ENCODE measurements at places on chromosomes 4 and X. TPM values are rescaled to one million over a fixed set of nuclear protein-coding genes. Genes with fewer than 3 reads are reported as not detected.

Gene DSPP
- 0.03 TPM for polyA plus RNA-seq

GRCh38 chr4:94285666-94286065 lies 57.0 kb downstream of the HPGDS start:
- no peak for DNase-seq

DNA sequence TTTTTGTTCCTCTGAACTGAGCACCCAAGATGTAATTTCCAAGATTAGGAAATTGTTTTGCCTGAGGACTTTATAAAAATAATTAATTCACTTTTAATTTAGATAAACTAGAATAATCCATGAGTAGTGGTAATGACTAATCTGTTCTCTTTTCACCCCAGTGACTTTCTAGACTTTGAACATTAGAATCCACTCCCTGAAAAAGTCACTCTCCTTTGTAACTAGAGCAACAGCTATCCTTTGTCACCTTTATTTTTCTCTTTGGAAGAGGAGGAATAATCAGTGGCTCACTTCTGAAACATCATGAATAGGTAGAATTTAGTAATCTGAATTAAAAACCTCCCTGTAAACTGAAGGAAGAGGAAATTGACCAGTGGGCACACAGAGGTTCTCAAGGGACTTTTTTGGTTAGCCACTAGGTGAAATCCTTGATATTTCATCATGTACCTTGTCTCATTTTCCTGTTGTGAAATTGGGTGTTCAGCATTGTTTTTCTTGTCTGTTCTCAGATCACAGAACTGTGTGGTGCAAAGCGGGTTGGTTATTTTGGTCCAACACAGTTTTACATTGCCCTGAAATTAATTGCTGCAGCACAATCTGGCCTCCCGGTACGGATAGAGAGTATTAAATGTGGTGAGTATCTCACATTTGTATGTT lies 59.4 kb downstream of the REPS2 start:
- no peak for DNase-seq

GRCh38 chrX:56798339-56798711 lies 69.3 kb downstream of the NBDY start:
- no peak for DNase-seq

Gene NIPAL1
- polyA plus RNA-seq = 10.9 TPM

GRCh38 chrX:41718481-41719235 lies 5.3 kb upstream of the GPR82 start:
- no peak for DNase-seq

Gene PAGE1
- not detected for polyA plus RNA-seq

DNA sequence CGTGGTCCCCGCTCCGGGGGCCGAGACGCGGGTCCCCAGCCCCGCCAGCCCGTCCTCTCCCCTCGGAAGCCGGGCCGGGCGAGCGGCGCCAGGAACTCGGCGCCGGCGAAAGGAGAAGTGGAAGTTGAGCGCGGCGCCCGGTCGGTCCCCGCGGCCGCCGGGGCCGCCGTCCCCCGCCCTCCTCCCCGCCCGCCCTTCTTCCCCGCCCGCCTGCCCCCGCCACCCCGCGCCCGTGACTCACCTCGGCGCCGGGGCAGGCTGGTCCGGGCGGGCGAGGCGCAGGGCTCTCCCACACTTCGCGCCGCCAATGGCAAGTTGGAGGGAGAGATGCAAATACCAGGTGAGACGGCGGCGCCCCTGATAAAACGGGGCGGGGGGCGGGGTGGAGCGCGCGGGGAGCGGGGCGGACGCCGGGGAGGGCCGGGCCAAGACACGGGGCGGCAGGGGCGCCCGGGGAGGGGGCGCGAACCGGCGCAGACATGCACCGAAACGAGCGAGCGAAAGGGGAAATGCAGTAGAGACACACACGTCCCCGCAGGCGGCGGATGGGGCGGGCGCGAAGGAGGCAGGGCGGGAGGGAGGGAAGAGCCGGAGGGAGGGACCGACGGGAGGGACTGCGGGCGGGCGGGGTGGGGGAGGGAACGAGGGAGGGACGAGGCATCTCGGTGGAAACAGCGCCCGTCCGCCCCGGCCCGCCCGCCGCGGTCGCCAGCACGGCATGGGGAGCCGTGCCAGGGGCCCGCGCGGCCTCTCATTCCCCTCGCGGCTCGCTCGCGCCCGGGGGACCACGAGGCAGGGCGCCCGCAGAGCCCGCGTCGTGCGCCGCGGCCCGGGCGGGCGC lies at the start of gene ELF4:
Gene ELF4, minus strand, starts transcription at position 119 of the 841 bp plus-strand sequence. CDS start 29,167 bp downstream, outside the sequence.
- no peak for DNase-seq

GRCh38 chr4:156685308-156685707 lies 286.3 kb downstream of the PDGFC start:
- no peak for DNase-seq

Gene RHOXF2
- 0.62 TPM for polyA plus RNA-seq

Gene PRRG3
- polyA plus RNA-seq = 7.0 TPM

DNA sequence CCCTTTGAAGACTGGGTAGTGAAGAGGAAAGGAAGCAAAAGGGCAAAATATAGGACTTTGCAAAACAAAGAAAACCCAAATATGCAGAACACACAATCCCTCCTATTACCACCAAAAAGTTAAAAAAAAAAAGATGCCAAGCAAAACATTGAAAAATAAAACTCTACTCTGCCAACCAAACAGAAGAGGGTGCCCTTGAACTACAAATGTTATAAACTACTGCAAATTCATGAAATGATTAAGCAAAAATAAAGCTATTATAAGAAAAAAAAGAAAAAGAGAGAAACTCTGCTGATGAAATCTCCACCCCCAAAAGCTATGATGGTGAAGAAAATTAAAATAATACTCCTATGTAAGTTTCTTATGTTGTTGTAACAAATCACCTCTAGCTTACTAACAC lies 168.5 kb upstream of the STK26 start:
- DNase-seq = no peak

DNA sequence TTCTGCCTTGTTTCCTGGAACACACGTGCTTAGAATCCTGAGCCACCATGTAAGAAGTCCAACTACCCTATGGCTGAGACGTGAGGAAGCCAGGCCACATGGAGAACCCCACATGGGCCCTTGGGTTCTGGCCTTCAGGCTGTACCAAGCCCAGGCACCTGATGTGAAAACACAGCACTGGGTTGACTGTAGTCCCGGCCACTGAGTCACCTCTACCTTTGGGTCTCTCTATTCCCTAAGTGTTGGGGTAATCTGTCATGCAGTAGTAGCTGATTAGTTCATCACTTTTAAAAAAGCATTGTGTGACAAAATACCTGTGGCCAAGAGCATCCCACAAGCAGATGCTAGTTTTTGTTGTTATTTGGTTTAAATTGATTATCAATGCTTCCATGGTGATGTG lies 24.3 kb downstream of the CFAP97 start:
- no peak for DNase-seq

GRCh38 chrX:132413459-132413858 lies 75.4 kb downstream of the MBNL3 start:
- DNase-seq = no peak

Gene HSFX1
- 1.9 TPM for polyA plus RNA-seq

GRCh38 chr4:36337665-36338185 lies 56.3 kb downstream of the DTHD1 start:
- no peak for DNase-seq

DNA sequence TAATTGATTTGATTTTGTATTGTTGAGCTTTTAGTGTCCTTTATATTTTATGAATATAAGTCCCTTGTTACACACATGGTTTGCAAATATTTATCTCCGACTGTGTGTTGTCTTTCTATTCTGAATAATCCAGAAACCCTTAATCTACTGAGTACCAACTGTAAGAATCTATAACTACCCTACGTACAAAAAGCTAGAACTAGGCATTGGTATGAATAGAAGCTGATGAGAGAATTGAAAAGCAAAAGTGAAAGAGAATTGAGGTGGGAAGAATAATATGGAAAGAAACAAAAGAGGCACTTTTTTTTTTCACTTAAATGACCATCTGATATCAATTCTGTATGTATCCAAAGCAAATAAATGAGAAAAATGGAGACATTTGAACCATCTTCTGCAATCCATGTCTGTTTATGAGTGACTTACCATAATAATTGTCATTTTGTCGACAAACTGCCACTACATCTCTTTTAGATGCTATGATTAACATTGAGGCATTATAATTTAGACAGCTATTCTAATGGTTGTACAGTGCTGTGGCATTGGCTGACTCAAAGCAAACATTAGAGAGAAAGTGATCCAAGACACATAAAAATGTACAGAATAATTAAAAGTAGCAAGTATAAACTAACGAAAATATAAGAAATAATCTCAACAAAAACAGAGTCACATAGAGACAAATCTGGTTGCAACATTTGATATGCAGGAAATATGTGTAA lies 1516.6 kb upstream of the AGA start:
- DNase-seq = no peak

DNA sequence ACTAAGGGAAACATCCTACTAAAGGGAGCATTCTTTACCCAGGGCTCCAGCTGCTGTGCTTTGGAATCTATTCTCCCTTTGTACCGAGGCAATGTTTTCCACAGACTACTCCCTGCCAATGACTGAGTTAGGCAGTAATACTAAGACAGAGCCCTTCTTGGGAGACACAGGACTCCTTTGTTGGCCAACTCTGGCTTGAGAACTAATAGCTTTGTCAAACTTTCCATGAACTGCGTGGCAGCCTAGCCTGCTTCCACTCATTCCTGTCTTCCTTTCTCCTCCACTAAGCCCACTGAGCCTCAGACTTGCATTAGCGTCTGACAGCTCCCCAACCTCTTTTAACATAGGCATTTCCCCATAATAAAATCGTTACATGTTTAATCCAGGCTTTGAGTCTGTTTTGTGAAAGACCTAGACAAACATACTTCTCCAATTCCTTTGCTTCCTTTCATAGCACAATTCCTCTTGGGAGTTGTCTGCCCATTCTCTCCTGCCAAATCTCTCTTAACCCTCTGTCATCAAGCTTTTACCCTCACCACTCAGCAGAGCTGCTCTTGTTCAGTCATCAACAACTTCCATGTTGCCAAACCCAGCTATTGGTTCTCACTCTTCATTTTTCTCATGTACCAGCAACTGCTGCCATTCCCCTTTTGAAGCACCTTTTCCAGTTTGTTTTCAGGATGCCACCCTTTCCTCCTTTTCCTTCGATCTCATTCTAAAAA lies 300.3 kb upstream of the IGFBP7 start:
- no peak for DNase-seq

- no peak for DNase-seq
These were observed 96.4 kb upstream of the C1GALT1C1 start for GRCh38 chrX:120726294-120726693.

DNA sequence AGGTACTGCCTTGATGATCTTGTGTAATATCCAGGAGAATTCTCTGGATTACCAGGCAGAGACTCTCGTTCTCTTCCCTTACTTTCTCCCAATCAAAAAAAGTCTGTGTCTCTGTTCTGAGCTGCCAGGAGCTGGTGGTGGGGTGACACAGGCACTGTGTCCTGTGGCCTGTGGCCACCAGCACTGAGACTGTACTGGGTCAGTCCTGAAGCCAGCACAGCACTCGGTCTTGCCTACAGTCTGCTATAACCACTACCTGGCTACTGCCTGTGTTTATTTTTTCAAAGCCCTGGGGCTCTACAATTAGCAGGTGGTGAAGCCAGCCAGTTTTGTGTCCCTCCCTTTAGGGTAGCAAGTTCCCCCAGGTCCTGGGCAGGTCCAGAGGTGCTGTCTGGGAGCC lies 331.1 kb upstream of the MAGEB18 start:
- no peak for DNase-seq

DNA sequence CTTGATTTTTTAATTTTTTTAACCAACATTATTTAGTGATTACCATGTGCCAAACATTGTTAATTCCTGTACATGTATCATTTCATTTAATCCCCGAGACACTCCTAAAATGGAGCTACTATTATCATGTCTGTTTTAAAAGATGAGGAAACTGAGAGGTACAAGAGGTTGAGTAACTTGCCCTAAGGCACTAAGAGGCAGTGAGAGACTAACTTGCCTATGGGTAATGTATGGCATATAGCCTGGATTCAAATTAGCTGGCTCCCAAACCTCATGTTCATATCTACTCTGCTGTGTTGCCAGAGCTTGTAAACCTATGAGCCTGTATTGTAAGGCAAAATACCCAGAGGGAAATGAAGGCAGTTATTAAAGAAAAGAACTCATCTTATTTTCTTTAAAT lies 443.6 kb downstream of the IL15 start:
- DNase-seq = no peak

- DNase-seq = no peak
These were observed 9.5 kb downstream of the UBQLN2 start for GRCh38 chrX:56572975-56573374.

DNA sequence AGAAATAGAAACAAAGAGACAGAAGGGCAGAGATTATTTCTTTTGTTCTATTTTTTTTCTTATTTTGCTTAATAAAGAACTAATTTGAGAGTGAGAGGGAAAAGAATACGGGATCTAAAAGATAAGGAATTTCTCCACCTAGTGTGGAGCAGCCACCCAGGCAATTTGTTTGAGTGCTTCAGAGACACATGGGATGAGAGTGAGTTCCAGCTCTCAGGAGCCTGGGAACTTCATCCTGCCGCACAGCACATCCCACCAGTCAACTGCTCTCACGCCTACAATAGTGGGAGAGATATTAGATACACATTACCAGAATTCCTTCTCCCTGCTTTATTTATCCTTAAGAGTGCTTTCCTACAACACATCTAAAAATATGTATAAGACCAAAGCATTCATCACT lies 946.4 kb downstream of the PDHA2 start:
- DNase-seq = no peak

DNA sequence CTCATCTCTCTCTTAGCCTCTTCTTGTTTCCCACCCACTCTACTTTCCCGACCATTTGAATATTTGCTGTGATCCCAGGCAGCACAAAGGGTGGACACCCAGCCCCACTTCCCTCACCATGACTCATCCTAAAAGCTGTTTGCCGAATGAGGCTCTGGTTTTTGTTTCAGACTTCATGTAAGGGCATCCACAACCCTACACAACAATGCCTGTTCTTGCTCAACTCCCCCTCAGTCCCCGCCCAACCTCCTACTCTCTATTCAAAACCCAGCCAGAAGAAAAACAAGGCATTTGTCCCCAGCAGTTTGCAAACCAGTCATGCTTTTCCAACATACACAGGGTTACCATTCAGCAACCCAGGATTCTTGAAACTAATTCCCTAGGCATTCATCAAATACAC lies 516.5 kb upstream of the CNKSR2 start:
- no peak for DNase-seq

Gene SMIM10L2A
- 10.4 TPM for polyA plus RNA-seq

DNA sequence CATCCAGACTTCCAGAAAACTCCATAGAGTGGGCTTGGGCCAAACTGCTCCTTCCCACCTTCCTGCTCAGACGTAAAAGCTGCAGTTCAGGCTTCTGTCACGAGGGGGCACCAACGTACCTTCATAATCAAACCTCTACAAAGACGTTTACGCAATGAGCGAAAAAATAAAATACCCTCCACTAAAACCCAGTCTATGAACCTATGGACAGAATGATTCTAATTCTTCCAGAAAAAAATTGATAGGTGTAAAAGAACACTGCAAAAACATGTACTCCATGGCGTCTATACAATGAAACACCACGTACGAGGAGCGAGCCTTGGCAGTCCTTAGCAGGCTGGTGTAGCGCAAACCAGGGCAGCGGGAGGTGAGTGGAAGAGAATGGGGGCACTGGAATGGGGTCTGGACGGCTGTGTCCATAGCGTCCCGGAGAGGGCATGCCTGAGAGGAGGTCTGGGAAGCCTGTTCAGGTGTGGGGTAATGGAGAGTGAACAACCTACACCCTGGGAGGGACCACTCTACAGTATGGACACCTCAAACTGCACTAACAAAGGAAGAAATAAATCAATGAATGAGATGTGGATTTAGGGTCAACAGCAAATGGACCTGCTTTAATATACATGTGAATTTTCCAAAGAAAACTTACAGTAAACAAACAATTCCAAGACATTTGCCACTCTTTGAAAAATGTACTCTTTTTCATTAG lies 14.4 kb upstream of the RAB40A start:
- DNase-seq = peak; percentile 54
